ENCODE measurements at places on chromosomes 7 and 10. TPM values are rescaled to one million over a fixed set of nuclear protein-coding genes. Genes with fewer than 3 reads are reported as not detected.

- peak; percentile 49 for DNase-seq
These were observed 125.7 kb downstream of the RGS10 start for GRCh38 chr10:119416855-119417254.

GRCh38 chr10:90635111-90635765, 222.6 kb downstream of the HTR7 start:
- DNase-seq: no peak

- DNase-seq: no peak
These were observed 35.8 kb downstream of the PAX2 start for GRCh38 chr10:100781145-100781665.

- no peak for DNase-seq
These were observed 6.6 kb upstream of the TPK1 start for GRCh38 chr7:144842377-144842851.

DNA sequence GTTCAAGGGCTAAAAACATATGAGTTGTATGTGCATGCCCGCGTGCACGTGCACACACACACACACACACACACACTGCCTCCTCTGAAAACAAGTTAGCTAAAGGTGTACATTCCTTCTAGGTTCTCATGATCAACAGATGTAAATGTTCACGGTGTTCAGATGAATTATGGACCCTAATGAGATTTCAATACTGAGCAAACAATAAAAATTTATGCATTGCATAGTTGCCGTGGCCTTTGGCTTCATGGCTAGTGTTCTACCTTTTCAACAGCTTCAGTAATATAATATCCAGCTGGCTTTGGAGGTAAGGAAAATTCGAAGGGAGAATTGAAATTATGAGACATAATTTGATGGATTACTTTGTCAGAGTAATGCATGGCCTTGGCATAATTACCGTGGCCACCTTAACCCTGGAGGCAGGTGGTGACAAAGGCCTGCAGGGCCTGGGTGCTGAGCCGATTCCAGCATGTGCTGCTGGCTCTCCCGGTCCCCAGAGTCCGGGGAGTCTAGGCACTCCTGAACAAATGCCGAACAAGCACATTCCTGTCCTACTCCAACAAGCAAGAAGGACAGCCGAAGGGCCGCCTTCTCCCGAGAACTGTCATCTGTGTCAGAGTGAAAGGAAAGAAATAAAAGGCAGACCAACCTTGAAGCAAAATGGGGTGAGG, 166.6 kb upstream of the TCF7L2 start:
- no peak for DNase-seq

- DNase-seq: no peak
These were observed 173.6 kb downstream of the KIAA1217 start for GRCh38 chr10:24382596-24382978.

- DNase-seq: no peak
These were observed 293.3 kb upstream of the MKI67 start for GRCh38 chr10:128419466-128420019.

DNA sequence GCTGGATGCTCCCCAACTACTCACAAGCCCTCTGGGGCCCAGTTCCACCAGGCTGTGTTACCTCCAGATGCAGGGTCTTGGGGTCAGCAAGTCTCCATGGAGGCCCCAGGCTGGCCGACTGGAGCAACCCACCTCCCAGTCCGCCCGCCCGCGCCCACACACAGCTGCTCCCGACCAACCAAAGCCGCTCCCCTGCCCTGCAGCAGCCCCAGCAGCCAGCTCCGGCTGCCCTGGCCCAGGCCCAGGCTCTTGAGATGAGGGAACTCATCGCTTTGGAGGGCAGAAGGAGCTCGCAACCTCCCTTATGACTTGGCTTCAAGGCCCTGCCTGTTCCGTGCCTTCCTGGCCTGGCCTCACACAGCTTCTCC, 47.2 kb downstream of the LRRC20 start:
- DNase-seq: no peak

DNA sequence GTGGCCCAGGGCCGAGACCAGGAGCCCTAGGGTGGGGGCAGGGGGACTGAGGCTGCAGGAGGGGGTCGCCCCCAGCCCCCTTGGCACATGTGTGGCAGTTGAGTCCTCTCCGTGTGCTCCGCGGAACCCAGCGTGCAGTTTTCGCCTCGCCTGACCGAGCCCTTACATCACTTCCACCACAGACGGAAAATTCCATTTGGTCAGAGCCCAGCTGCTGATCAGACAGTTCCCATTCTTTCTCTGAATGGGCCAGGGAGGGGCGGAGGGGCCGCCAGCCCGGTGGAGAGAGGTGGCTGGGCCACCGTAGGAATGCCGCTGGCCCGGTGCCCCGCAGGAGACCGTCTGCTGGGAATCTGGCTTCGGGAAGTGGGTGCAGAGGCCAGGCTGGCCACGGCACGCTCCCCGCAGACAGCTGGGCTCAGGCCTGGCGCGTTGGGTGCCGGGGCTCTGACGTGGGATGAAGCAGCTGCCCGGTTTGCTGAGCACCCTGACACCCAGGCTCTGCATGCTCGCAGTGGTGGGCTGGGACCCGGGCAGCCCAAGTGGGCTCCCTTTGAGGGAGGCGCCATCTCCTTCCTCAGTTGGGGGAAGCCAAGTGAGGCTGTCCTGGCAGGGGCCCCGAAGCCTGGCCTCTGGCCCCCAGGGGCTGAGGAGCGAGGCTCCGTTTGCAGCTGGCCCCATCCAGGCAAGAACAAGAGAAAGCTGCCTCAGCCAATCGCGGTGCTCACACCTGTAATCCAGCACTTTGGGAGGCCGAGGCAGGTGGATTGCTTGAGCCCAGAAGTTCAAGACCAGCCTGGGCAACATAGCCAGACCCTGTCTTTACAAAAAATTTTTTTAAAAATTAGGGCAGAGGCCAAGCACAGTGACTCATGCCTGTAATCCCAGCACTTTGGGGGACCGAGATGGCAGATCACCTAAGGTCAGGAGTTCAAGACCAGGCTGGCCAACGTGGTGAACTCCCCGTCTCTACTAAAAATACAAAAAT, 9.9 kb downstream of the TTYH3 start:
- no peak for DNase-seq

GRCh38 chr10:35783305-35783838, 141.3 kb upstream of the FZD8 start:
- DNase-seq: no peak

- DNase-seq: no peak
These were observed 274.7 kb downstream of the USP6NL start for GRCh38 chr10:11336722-11337162.

- DNase-seq: no peak
These were observed 75.4 kb downstream of the PROSER2 start for GRCh38 chr10:11898372-11899066.

DNA sequence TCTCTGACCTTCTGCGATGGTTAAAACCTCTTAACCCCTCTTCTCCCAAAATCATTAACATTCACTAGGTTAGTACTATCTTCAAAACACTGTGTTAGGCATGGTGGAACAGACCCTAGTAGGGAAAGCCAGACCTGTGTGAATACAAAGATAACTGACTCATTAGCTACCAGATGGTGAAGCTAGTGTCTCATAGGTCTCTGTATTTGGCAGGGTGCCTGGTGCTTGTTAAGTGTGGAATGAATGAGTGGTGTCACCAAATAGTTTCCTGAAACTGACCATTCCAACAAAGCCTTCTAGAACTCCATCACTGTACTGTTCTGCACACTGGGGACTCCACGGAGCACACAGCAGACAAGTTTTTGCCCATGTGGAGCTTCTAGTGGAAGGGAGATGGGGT, 27.7 kb upstream of the TM9SF3 start:
- DNase-seq: no peak

GRCh38 chr10:12597788-12598765, 248.7 kb downstream of the CAMK1D start:
- DNase-seq: no peak

GRCh38 chr10:52703898-52704297, 68.7 kb downstream of the MBL2 start:
- no peak for DNase-seq

DNA sequence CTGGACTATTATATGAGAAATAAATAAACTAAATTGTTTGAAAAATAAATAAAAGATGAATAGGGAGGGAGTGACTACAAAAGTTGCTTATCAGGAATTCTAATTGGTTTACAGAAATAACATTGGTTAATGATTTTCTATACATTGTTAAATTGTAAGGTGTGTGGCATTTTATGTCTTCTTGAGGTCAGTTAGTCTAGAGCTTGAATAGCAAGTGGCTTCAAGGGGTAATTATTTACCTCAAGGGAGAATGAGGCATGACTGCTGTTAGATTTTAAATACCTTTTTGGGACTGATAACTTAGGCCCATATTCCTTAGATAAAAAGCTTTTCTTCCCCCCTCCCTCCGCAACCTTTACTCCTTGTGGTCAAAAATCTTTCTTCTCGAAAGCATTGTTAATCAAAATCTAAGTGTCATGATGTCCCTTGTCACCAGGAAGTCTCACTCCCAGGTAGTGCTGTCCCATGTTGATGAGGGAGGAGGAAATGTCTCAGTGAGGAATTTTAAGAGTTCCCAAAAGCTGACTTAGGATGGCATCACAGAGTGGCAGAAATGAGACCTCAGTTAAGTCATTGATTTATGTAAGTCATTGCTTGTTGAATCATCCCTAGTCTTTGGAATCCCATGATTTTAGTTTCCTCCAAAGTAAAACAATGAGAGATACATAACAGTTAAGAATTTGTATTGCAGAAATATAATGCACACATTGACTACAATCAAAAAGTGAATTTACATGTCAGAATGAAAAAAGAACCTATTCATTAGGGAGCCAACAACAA, 71.5 kb downstream of the MAPK8 start:
- DNase-seq: no peak

GRCh38 chr7:49001610-49002033, 77.3 kb downstream of the CDC14C start:
- DNase-seq: no peak

DNA sequence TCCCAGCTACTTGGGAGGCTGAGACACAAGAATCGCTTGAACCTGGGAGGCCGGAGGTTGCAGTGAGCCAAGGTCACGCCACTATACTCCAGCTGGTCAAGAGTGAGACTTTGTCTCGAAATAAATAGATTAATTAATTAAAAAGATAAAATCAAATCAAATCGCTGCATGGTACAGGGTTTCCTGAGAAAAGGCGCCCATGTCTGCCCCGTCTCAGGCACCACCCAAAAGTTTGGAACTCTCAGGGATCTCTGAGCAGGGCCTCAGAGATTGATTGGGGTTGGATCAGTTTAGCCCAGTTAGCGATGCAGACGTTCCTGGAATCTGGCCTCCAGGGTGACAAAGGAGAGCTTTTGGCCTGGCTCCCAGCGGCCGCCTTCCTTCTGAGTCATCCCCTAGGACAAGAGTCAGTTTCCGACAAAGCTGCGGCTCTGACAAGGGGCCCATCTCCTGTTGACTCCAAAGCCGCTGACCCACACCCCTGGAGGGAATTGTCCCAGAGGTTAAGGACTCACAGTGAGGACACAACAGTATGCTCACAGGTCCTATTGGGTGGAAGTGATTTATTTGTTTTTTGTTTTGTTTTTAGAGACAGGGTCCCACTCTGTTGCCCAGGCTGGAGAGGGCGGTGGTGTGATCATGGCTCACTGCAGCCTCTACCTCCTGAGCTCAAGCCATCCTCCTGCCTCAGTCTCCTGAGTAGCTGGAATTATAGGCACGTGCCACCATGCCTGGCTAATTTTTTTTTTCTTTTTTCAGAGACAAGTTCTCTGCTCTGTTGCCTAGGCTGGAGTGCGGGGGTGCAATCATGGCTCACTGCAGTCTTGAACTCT, 6.8 kb downstream of the ORAI2 start:
- no peak for DNase-seq

DNA sequence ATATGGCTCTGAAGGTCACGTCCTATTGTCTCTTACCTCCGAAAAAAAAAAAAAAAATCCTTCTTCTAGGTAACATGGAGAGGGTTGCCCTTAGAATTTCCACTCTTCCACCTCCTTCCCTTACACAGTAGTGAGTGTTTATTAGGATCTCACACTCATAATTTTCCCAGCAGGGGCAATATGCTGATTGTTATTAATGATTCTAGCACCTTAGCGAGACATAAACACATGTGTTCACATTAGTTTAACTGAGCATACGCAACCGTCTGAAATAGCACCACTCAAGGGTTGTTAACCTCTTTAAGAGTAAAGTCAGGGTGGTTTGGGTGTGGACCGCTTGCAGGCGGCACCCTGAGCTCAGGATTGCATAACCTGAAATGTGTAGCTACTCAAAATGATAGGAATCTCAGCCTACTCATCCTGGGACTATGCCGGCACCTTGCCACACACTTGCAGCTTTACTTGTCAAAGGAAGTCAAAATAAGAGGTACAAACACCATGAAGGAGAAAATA, 52.2 kb downstream of the CPEB3 start:
- DNase-seq: no peak

DNA sequence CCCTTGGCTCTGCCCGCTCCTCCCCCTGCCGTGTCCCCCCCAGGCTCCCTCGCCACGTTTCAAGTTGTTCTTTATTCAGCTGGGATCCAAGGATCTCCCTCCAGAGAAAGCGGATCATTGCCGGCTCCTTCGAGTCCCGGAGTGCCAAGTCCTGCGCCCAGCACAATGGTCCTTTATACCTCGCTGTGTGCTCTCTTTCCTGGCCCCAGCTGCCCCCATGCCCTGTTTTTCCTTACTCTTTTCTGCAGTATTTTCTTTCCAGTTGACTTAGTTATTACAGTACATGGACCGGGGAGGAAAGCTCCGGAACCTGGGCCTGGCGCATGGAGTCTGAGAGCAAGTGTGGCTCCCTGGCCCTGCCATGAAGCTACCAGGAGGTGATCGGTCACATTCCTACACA, 88.1 kb upstream of the KMT2C start:
- no peak for DNase-seq

SMO gene
- total RNA-seq: 0.22 TPM

PGAM1 gene
- 1,097 TPM for total RNA-seq

CLEC5A gene
- 0.24 TPM for total RNA-seq

NKX2-3 gene
- not detected for total RNA-seq

GRID2IP gene
- 0.33 TPM for total RNA-seq

UCMA gene
- total RNA-seq: not detected

ACTR3C gene
- 6.6 TPM for total RNA-seq

ZC3HAV1L gene
- total RNA-seq: 12.6 TPM

MYOZ1 gene
- not detected for total RNA-seq

SKAP2 gene
- 13.2 TPM for total RNA-seq

AKR1C2 gene
- not detected for total RNA-seq

SORCS1 gene
- total RNA-seq: not detected

ABCC2 gene
- total RNA-seq: 1.1 TPM
